ENCODE measurements at places on chromosomes 7 and 10. TPM values are rescaled to one million over a fixed set of nuclear protein-coding genes. Genes with fewer than 3 reads are reported as not detected.

GRCh38 chr7:80884511-80885195 is 34.2 kb downstream of the SEMA3C start:
- peak; percentile 52 for DNase-seq

DNA sequence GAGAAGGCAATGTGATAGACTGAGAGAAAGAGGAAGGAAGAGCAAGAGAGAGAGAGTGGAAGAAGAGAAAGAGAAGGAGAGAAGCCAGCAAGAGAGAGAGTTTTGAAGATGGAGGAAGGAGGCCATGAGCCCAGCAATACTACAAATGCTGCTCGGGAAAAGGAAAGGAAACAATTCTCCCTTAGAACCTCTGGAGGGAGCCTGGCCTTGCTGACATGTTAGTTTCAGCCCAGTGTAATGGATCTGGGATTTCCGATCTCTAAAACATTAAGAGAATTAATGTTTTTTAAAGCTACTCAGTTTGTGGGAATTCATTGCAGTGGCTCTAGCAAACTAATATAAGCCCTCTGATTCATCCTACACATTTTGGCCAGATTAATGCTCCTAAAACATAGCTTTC is 206.8 kb upstream of the MTPN start:
- no peak for DNase-seq

Gene BLNK
- not detected for total RNA-seq

DNA sequence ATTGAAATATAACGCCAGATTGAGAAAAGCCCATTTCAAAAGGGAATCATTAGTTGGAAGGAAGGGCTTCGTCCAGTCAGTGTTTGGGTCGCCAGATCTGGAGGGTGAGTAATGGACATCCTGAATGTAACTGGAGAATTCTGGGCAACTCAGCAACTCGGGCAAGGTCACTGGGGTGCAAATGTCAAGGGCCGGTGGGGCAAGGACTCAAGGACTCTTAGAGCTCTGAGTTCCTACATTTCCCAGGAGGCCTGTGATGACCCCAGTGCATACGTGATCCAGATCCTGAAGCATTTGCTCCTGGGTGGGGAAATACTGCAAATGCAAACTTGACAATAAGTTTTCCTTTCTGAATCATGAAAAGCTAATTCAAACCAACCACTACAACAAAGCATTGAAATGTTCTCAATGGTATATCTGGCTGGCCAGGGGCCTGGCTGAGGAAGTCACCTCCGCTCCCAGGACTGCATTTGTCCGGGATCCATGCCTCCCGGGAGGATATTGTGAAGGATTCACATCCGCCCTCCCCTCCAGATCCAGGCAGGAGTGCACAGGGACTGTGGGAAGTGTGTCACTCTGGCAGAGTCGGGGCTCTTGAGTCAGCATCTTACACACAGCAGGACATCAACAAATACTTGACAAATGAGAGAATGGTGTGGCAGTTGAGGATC is 164.0 kb downstream of the FANK1 start:
- peak; percentile 80 for DNase-seq

DNA sequence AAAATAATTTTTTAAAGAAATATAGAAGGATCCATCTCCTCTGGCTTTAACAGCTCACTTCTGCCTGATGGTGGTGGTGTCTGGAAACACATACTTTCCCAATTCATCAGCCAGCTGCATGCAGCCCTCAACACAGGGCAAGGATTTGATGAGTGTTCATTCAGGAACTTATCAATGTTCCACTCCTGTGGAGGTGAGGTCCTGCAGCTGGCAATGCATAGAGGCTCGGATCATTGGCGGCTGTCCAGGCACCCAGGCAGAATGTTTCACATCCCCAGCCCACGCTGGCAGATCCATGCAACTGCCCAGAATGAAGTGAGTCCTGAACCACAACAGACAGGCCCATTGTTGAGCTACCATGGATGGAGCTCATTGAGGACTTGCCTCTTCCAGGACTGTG is 55.2 kb upstream of the KCNMA1 start:
- DNase-seq: no peak
